ENCODE measurements at places on chromosomes 16 and 17.

DNA sequence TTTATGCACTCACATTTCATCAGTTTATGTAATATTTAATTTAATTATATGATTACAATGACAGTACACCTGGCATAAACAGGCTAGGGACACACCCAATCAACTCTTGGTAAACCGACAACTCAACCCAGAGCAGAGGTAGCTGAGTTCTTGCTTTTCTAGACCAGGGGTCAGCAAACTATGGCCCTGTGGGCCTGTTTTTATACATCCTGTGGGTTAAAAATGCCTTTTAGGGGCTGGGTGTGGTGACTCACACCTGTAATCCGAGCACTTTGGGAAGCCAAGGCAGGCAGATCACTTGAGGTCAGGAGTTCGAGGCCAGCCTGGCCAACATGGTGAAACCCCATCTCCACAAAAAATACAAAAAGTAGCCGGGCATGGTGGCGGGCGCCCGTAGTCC lies 99.2 kb upstream of the TMEM97 start:
- DNase-seq, result no peak

DNA sequence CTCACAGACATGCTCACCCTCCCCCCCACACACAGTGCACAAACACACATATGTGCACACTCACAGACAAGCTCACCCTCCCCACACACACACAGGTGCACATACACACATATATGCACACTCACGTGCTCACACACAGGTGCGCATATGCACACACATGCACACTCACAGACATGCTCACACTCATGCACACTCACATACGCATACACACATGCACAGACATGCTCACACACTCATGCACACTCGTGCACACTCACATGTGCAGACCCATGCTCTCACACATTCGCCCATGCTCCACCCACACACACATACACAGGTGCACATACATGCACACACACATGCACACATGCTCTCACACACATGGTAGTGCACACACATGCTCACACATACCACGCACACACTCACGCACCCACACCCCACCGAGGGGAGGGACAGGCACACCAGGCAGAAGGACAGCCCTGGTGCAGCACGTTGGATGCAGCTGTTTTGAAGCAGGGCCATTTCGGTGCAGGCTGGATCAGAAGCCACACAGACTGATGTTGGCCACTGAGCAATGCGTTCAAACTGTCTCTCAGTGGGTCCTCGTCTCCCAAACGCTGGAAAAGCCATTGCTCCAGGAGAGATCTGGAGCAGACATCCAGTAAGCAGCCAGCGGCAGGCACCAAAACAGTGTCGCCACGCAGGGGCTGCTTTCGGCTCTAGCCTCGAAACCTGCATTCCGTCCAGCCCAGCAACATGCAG lies 86.2 kb upstream of the ZNF469 start:
- DNase-seq, result no peak

GRCh38 chr17:60525328-60525684 lies 736 bp downstream of the APPBP2 start:
- peak; percentile 56 for DNase-seq

DNA sequence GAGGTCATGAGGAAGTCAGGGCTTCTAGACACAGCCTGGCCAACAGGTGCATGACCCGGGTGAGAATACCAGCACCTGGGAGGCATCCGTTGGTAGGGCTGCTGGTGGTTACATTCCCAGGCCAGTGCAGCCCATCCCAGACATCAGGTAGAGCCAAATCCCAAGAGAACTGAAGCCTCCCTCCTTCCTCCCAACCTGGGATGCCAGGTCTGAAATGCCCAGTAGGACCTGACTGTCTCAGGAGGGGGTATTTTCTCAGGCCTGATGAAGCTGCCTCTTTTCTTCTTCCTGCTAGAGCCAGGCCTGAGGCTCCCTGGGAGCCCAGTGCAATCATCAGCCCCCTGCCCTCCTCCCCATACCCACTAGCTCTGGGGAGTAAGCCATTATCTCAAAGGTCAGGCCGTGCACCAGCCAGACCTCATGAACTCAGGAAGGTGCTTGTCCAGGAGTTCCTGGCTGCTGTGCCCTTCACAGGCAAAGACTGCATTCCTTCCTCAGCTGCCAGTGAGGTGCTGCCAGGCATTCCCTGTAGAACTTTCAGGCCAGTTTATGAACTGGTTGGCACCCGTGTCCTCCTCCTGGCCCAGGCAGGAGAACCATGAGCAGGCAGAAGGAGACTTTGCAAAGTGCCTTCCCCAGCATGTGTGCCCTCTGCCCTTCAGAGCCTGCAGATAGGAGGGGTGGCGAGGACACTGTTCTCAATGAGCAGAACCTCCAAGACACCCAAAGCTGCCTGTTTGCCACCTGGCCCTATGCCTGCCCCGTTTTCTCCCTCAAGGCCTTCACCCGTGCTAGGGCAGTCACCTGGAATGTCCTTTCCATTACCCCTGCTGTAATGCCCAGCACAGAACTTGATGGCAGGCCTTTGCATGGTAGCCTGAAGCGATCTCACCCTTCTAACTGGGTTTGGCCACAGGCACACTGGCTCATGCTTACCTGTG lies 7.6 kb downstream of the TBX2 start:
- DNase-seq, result no peak
